Fibroblast of skin of left biceps (primary cell): ENCODE measurements at places on chromosomes 16 and 17.

- no peak for DNase-seq
Measured at GRCh38 chr16:79767421-79768275, 167.1 kb upstream of the MAF start.

- no peak for DNase-seq
Measured at GRCh38 chr16:81593481-81593880, 148.9 kb downstream of the CMIP start.

GRCh38 chr17:5364156-5364555, 55.3 kb downstream of the NUP88 start:
- peak; percentile 12 for DNase-seq

- DNase-seq = no peak
Measured at GRCh38 chr16:64280317-64280716, 841.5 kb downstream of the CDH11 start.

GRCh38 chr16:57695680-57696069, 1.1 kb downstream of the DRC7 start:
- DNase-seq = no peak

GRCh38 chr17:33765871-33766270, 472.8 kb upstream of the ASIC2 start:
- DNase-seq = no peak

DNA sequence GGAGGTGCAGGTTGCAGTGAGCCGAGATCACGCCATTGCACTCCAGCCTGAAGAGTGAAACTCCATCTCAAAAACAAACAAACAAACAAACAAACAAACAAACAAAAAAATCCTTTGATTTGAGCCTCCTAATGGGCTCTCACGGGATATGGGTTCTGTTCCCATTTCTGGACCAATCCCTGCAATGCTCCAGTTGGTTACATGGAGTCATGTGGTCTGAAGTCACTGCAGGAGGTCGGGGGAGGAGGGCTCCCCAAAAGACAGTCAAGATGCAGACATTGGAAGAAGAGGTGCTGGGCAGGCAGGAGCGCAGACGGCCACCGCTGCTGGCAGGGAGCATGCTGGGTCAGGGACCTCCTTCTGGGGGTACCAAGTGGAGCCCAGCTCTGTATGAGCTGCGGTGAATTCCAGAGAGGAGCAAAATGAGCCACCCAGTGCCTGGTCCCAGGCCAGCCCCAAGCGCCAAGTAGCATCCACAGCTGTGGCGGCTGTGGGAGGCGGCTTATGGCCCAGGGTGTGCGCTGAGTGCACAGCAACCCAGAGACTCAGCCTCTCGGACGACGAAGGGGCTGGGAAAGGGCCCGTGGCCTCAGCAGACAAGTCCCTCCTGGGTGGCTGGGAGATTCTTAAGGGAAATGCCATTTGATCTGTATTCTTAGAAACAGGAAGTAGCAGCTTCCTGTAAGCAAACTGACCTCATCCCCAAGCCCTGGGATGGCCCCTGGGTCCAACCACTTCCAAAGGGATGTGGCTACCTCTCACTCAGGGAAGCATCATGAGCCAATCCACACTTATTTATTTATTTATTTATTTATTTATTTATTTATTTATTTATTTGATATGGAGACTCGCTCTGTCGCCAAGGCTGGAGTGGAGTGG, 19.6 kb upstream of the ATP2A3 start:
- DNase-seq = no peak

- DNase-seq = no peak
Measured at GRCh38 chr17:13874817-13875216, 194.5 kb upstream of the COX10 start.

DNA sequence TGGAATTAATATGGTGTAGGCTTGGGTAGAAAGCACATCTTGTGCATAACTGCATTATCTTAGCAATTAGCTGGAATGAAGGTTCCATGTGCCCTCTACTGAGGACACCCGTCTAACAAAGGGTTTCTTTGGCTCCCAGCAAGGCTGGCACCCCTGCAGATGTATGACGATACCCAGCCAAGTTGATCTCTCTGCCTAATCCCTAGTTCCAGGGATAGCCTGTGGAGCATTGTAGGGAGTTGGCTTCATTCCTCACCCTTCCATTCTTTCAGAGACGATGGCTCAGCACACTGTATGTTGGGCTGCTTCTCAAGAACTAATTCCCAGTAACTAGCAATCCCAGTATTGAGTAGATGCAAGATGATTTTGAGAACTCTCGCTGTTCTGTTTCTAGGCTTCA, 182.5 kb downstream of the SNX29 start:
- DNase-seq = no peak

DNA sequence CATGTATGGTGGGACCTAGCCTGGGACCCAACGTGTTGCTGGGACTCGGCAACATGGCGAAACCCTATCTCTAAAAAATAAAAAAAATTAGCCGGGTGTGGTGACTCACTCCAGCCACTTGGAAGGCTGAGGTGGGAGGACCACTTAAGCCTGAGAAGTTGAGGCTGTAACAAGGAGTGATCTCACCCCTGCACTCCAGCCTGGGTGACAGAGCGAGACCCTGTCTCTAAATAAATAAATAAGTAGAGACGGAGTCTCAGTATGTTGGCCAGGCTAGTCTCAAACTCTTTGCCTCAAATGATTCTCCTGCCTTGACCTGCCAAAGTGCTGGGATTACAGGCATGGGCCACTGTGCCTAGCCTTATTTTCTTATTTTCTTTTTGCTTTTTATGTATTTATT, 10.1 kb upstream of the CNP start:
- no peak for DNase-seq

- DNase-seq = no peak
Measured at GRCh38 chr17:50426814-50427787, 1.1 kb downstream of the ACSF2 start.

DNA sequence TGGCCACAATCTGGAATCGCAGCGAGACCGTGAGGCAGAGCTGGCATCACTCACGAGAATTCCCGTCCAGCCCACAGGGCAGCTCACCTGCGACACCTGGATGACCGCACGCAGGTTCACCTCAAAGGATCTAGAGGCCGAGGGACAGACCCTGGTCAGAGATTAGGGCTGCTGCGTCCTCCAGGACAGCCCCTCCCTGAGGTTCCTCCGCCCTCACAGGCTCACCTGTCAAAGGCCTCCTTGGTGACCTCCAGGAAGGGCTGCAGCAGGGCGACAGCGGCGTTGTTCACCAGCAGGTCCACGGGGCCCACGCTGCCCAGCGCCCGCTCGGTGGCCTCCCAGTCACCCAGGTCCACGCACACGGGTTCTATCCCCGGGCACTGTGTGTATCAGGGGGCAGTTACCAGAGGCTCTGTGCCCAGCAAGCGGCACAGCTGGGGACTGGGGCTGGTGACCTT, 834 bp downstream of the DCXR start:
- DNase-seq = no peak

- DNase-seq = peak; percentile 86
Measured at GRCh38 chr16:14181371-14182050, 110.4 kb downstream of the MRTFB start.

- no peak for DNase-seq
Measured at GRCh38 chr17:80294210-80294609, 33.6 kb downstream of the RNF213 start.

- DNase-seq = no peak
Measured at GRCh38 chr17:62735044-62735651, 73.0 kb downstream of the MARCHF10 start.

- no peak for DNase-seq
Measured at GRCh38 chr16:85916141-85916890, 17.4 kb downstream of the IRF8 start.

DNA sequence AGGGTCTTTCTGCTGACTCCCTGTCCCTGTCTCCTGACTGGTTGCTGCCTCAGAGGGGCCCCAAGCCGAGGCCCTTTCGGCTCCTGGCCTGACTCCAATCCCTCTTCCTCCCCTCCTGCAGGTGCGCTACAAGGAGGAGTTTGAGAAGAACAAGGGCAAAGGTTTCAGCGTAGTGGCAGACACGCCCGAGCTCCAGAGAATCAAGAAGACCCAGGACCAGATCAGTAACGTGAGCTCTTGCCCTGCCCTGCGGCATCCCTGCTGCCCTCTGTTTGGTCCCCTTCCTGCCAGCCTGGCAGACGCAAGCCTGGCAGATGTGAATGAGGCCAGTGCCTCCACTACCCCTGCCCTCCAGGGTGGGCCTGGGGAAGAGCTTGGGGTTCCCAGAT, 27.1 kb upstream of the LASP1NB start:
- no peak for DNase-seq

- DNase-seq = no peak
Measured at GRCh38 chr16:53153130-53153529, 98.3 kb downstream of the CHD9 start.

DNA sequence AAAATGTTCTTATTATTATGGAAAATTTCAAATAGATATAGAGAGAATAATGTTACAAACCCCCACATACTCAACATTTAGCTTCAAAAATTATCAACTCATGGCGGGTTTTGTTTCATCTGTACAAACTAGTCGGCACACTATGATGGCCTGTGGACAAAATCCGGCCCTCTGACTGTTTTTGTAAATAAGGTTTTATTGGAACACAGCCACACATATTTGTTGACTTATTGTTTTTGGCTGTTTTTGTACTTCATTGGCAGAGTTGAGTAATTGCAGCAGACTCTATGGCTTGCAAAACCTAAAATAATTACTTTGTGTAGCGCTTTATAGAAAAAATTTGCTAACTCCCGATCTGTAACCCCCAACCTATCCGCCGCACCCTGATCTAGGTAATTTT, 41.4 kb upstream of the CLEC18A start:
- DNase-seq = no peak

DNA sequence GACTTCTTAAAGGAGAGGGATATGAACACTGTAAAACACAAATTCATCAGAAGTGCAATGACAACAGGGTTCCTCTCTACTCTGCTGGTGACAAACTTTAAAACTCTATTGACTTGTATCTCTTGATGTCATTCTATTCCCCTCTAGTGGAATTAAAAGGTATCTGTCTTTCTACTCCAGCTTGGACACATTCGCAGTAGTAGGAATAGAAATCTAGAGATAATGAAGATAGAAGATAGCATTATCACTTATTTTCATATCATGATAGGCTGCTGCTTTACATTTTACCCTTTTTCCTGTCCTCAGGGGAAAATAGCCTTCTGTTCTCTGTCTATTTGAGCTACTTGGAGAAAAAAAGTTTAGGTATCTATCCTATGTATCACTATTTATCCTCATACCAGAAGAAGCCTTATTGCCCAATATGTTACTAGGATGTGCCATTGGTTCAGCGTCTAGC, 209.6 kb upstream of the CACNG5 start:
- DNase-seq = no peak

GRCh38 chr17:19646788-19647696, 1.5 kb upstream of the ALDH3A2 start:
- no peak for DNase-seq

DNA sequence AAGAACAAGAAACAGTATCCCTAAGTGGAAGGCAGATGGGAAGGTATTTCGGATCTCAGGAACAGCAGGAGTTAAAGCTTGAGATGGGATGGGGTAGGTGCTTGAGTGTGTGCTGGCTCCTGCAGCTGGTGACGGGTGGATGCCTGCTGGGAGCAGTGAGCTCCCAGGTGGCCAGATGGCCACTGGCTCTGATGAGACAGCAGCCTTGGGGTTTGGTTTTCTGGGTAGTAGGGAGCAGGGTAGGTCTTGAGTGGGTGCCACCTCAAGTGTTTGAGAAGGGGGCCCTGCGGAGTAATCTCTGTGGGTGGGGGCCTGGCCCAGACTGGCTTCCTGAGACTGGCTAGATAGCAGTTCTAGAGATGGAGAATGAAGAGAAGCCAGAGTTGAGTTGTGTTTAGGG, 10.3 kb downstream of the EPN2 start:
- no peak for DNase-seq

DNA sequence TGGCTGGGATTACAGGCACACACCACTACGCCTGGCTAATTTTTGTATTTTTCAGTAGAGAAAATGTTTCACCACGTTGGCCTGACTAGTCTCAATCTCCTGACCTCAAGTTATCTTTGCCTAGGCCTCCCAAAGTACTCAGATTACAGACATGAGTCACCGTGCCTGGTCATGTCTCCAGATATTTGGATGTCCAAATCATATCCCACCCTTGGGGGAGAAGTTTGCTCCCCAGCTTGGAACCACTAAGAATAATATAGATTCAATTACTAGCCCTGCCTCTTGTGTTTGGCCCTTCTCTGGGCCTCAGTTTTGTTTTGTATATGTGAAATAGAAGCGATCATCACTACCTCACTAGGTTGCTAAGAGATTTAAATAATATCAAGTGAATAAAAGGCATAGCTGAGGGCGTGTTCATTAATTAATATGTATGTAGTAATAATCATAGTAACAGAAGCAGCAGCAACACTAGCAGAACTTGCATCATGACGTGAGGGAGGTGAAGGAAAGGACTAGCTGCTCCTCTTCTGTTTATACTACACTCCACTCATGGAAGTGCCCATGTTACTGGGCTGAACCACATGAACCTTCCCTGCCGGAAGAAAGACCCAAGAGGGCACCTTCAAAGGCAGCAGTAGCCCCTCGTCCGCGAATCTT, 253.6 kb upstream of the XYLT1 start:
- DNase-seq = peak; percentile 44

DNA sequence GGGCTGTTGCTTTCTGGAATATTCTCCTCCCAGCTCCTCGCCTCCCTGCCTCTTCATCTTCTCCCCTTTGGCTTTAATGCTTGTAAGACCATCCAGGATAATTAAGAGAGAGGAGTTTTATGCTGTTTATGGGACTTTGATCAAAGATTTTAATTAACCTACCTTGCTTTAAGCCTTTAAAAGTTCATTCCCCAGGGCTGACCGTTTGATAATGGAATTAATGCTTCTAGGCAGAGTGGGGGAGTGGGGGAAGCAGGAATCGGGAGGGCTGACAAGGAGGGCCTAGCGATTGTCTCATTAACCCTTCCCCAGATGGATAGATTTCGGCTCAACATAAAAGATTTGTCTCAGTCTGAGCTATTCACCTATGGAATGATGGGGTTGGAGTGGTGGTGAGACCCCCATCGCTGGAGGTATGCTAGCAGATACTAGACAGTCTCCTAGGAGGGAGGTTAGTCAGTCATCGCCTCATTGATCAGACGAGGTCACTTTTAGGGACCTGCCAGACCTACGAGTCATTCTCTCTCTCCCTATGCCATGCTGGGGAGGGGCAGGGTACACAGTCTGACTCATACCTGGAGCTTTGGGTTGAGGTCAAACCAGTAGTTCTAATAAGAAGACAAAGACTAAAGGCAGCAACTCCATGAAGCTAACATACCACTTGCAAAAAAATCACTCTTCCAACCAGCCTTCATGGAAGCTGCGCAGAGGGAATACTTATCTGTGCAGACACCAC, 236.6 kb upstream of the NLRP1 start:
- no peak for DNase-seq

DNA sequence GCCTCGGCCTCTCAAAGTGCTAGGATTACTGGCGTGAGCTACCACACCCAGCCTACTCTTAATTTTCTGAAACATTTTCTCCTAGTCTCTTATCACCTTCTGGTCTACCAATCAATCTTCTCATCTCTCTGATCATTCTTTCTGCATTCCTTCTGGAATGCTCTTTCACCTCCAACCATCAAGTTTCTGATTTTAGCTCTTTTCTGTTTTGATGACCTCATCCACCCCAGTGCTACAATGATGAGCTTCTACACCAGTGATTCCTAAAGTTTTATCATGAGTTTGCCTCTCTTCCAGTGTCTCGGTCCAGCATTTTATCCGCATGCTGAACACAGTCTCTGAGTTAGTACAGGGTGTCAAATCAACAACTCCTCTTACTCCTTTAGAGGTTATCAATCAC, 31.5 kb downstream of the NME2 start:
- no peak for DNase-seq

GRCh38 chr17:76383546-76384221, 725 bp upstream of the SPHK1 start:
- no peak for DNase-seq
